Fibroblast of gingiva (primary cell): ENCODE measurements at places on chromosomes 3 and 15.

DNA sequence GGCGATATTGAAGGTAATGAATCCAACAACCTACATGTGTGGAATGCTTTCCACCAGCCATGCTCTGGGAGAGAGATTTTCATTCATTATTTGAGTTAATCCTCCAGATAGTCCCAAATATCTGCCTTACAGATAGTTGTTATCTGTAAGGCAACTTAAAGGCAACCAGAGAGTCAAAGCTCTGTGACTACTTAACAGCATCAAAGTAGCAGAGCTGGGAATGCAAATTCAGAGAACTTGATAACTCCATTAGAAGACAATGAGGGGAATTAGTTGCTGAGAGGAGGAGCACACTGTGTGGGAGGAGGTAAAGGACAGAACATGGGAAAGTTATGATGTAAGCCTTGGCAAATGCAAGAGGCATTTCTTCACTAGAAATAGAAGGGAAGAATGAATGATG lies 10.5 kb upstream of the CRBN start:
- DNase-seq, result no peak

- no peak for DNase-seq
Observed at GRCh38 chr15:47711655-47712054, 5.7 kb upstream of the SEMA6D start.

DNA sequence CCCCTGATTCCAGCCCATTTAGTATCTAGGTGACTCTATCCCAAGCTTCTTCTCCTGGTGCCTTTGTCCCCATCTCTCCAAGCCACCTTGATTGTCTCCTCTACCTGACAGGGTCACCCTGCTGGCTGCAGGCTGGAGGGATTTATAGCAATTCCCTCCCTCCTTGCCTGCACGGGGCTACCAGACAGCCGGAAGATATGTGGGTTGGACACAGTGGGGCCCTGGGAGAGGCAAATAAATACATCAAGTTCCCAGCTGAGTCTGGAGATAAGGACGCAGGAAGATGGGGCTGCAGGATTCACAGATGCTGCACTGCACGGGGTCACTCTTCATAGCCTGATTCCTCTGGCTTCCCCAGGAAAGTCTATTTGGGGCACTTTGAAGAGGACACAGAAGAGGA lies 9.3 kb upstream of the ISLR2 start:
- DNase-seq, result no peak

- DNase-seq, result no peak
Observed at GRCh38 chr3:13627681-13628080, 78.8 kb downstream of the FBLN2 start.

- DNase-seq, result peak; percentile 61
Observed at GRCh38 chr3:152564459-152564858, 270.5 kb upstream of the P2RY1 start.

GRCh38 chr15:43317566-43318184 lies 12.7 kb downstream of the LCMT2 start:
- DNase-seq, result no peak

DNA sequence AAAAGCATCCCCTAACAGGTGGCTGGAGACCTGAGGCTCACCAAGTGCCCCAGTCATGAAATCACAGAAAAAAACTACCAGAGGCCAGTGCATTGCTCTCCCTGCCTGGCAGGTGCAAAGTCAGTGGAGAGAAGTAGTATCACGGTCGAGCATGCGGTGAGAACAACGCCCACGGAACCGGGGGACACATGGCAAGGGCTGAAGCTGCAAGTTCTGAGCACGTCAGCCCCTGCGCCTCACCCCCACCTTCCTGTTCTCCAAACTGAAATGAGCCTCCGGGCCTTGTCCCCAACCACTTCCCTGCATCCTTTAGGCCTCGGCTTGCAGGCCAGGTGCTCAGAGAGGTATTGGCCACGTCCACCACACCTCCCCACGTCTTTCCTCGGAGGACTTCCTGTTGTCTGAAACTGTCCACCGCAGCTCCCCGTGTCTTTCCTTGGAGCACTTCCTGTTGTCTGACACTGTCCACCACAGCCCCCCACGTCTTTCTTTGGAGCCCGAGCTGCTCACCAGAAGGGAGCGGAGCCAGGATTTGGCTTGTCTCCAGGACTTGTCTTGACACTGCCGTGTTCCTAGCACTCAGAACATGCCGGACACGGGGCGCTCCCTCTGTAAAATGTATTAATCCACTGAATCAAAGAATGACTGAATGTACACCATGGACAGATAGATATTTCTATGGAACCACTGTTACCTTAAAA lies 43.9 kb downstream of the NSMCE3 start:
- no peak for DNase-seq

- DNase-seq, result no peak
Observed at GRCh38 chr3:171491361-171491760, 31.2 kb upstream of the TNIK start.

- DNase-seq, result peak; percentile 61
Observed at GRCh38 chr3:169966951-169967915, 626 bp downstream of the SEC62 start.

- no peak for DNase-seq
Observed at GRCh38 chr15:59384507-59384906, 11.8 kb upstream of the MYO1E start.

- no peak for DNase-seq
Observed at GRCh38 chr3:62577153-62577552, 203.8 kb upstream of the FEZF2 start.

- no peak for DNase-seq
Observed at GRCh38 chr15:76973362-76973743, 21.6 kb upstream of the PSTPIP1 start.

DNA sequence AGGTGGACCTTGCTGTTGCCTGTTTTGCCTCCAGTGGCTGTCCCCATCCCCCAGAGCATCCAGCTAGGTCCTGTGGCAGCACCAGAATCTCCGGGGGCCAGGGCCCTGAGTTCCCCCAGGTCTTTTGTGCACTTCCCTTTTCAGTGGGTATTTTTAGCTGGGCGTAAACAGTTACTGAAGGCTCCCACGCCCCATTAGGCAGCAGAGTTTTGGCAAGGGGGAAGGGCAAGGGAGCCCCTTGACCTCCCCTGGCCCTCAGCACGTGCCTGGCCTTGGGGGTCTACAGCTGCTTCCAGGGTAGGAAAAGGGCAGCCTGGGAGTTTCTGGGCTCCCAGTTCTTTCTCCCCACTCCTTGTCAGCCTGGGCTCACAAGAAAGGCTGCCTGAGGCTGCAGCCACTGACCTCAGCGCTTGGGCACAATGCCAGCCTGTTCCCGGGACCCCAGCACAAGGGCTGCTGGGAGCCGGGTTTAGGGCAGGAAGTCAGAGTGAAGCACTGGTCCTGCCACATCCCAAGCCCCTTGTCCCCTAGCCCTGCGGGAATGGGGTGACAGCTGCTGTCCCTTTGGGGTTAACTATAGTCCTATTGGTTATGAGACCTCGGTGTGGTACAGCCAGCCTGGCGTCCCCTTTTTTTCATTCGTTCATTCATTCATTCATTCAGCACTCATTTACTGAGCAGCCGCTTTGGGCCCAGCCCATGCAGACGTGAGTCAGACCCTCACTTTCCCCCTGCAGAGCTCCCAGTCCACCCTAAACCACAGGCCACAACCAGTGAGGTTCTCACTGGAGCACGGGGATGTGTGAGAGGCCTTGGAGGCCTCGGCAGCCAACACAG lies 8.4 kb downstream of the CSK start:
- peak; percentile 42 for DNase-seq

- DNase-seq, result no peak
Observed at GRCh38 chr3:41581700-41582099, 380.2 kb downstream of the ULK4 start.

- peak; percentile 62 for DNase-seq
Observed at GRCh38 chr3:11477407-11477911, 166.3 kb downstream of the VGLL4 start.

DNA sequence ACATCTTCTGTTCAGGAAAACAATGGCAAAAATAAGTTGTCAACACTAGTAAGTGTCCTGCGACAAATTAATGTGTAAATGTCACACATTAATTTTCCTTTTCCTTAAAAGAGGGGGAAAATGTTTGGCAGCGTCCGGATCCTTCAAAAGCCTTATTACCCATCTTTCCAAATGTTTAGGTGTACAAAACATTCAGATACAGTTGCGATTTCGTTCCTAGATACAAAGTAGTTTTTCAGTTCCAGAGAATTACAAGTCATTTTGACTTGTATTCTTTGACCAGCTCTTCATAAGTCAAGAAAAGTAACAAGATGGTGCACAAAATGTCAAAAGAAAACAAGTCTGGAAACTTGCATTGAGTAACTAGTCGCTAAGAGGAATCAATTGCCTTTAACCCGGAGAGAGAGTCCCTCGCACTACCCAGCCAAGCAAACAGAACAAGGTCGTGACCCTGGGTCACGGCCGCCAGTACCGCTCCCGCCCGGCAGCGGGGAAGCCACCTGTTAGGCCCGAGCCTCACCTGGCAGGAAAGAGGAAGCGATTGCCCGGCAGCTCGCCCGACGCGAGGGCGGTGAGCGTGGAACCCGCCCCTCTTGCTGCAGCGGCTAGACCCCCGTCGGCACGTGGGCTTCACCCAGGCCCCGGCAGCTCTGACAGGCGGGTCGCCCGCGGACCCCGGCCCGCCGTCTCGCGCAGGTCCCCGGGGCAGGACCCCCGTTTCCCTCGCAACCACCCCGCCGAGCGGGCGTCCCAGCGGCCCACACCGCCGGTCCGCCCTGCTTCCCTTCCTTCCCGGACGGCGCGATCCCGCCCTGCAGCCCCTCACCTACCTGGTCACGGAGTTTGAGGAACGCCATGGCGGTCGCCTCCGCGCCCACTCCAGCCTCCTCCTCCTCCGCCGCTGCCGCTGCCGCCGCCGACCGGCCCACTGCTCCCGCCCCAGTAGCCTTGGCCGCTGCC lies 61.0 kb upstream of the ANKRD28 start:
- peak; percentile 3 for DNase-seq

DNA sequence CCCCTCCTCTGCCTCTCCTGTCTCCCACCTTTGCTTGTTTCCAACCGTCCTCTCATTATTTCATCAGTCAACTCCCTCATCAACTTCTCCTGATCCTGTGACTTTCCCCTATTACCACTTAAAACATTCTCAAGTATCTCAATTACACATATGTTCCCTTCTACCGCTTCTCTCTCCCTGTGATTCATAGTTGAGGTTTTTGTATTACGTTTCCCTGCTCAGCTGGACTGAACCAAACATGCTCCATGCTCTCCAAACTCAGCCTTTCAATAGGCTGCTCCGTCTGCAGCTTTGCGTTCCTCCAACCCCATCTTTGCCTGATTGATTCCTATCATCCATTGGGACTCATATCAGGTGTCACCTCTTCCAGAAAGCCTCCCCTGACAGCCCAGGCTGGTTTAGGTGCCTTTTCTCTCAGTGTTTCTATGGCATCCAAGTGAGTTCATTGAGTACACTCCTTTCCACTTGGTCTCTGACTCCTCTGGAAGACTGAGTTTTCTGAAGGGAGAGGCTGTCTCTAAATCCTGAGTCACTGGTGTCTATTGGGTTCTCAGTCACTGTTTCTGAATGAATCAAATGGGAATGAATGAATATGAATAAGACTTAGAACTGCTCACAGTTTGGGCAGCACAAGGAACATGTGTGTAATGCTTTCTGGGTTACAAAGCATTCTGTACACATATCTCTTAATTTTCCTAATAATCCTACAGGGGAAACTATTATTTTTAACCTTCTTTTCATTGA lies 56.4 kb downstream of the PLD1 start:
- peak; percentile 80 for DNase-seq

DNA sequence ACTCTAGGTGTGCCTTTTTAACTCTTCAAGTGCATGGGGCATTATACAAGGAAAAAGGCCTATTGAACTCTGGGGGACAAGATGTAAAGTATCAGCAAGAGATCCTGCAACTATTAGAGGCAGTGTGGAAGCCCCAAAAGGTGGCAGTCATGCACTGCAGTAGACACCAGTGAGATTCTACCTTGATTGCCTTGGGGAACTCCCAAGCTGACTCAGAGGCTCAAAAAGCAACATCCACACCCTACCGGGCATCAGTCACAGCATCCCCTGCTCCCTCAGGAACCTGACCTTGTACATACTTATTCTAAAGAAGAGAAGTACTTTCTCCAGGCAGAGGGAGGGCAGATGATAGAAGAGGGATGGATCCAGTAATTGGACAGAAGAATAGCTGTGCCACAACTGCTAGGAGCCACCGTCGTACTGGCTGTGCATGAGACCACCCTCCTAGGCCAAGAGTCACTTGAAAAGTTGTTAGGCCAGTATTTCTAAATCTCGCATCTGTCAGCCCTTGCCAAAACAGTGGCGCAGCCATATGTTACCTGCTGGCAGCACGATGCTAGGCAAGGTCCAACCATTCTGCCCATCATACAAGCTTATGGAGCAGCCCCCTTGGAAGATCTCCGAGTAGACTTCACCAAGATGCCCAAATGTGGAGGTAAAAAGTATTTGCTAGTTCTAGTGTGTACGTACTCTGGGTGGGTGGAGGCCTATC lies 523.1 kb upstream of the FRG2C start:
- DNase-seq, result no peak

DNA sequence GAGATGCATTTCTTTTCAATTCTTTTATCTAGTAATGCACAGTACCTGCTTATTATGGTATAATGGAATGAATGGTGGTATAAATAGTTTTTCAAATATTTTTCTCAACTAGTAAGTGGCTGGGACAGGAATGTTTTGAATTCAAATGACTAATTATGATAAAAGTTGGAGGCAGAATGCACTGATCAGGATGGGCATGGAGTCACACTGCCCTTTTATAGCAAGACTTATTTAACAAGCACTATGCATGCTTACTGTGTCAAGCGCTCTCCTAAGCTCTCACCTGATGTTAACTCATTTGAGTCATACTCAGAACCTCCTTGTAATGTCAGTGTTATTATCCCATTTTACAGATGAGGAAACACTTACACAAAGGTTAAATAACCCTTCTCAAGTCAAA lies 221.8 kb downstream of the FEZF2 start:
- DNase-seq, result no peak

DNA sequence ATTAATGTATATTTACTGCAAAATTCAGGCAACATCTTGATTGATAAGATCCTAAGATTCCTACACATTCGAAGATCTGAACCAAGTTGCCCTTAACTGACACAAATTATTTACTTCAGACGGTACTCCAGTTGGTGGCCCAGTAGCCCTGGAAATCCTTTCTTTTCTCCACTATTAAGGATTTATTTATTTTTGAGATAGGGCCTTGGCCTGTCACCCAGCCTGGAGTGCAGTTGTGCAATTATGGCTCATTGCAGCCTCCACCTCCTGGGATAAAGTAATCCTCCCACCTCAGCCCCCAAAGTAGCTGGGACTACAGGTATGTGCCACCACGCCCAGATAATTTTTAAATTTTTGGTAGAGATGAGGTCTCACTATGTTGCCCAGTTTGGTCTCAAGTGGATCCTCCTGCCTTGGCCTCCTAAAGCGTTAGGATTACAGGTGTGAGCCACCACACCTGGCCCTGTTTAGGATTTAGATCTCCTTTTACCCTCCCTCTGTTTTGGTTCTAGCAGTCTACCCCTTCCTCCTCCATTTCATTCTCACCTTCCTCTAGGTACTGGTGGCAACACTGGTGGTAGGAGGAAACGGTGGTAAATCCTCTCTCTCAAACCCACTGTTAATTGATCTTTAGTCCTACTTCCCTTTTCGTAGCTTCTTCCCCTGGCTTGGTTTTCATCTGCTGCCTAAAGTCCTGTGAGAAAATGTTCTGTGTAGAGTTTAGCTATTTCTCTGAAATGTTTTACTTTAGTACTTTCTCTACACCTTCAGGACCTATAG lies 12.7 kb upstream of the ZNF609 start:
- DNase-seq, result no peak

- peak; percentile 79 for DNase-seq
Observed at GRCh38 chr3:31106204-31106603, 211.7 kb upstream of the GADL1 start.
